D721Med (cell line): ENCODE measurements at places on chromosomes 6 and 20.

GRCh38 chr20:54152227-54153040, 21.4 kb downstream of the CYP24A1 start:
- DNase-seq: no peak

DNA sequence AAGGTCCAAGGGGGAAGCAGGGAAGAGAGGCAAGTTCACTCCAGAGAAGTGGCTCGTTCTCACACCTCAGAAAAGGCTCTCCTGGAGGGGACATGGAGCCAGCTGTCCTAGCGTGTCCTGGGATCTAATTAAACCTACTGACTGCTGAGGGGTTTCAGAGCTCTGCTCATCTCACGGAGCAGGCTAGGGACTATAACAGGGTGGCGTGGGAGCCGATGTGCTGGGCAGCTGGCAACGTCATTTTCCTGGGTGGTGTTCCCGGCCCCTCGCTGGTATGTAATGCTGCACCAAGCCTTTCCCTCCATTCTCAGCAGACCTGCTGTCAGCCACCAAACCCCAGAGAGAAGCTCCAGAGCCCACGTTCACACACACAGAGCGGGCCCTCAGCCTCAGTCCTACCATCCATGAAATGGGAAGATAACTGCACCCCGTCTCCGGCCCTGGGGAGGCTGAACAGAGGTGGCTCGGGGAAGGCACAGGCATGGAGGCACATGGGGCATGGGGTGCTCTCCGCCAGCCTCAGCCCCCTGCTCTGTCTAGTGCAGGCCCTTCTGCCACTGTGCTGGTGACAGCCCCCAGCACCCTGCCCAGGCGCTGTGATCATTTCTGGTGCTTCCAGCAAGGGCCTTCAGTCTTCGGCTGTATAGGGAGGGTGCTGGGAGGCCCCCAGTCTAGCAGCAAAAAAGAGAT, 1.9 kb downstream of the CST7 start:
- DNase-seq: no peak

DNA sequence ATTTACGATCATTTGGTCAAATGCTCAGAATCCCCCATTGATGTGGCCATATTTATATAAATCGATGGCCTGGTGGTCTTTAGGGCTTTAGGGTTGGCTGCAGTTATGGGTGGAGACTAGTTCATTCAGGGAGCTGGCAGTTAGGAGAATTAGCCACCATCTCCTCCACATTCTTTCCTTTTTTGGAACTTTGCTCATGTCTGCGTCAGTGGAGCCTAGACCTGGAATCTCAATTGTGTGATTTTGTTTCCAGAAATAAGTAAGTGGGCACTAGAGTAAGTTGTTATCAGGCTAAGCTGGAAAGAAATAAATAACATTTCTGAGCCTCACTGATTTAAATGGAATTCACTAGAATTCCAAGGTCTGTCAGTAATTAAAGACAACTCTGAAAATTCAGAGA, 29.0 kb upstream of the ELOVL5 start:
- DNase-seq: no peak

DNA sequence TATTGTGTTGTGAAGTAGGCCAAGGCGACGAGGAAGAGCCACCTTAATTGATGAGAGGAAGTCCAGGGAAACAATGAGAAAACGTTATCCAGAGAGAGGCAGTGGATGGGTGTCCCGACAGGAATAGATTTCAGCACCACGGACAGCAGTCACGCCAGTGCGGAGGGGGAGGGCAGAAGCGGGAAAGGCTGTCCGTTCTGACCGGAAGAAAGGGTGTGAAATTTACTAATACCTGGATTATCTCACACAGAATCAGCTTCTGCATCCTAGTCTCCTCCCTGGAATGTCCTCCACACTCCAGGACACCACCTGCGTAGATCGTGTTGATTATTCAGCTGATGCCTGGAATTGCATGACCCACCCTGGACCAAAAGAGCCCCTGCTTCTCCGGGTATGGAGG, 7.4 kb upstream of the BPIFA3 start:
- DNase-seq: no peak

- no peak for DNase-seq
These were observed 291.8 kb downstream of the BMP7 start for GRCh38 chr20:56974499-56975250.

GRCh38 chr6:112227992-112228391, 26.4 kb downstream of the LAMA4 start:
- no peak for DNase-seq

GRCh38 chr6:7726416-7727085, 652 bp downstream of the BMP6 start:
- no peak for DNase-seq

DNA sequence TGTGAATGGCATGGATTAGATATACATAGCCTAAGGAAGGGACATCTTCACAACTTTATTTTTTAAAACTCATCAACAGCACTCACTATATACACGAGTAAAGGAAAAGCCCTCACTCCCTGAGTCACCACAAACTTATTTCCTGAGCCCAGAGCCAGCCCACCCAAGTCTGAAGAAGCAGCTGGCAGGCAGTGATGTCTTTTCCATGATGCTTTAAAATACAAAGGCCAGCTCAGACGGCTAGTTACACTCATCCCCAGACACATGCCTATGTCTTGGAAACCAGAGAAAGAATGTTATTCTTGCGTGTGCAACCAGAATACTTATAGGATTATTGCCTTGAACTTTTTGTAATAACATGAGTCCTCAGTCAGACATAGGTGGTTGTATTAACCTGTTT, 114.4 kb downstream of the ADGRG6 start:
- DNase-seq: no peak

DNA sequence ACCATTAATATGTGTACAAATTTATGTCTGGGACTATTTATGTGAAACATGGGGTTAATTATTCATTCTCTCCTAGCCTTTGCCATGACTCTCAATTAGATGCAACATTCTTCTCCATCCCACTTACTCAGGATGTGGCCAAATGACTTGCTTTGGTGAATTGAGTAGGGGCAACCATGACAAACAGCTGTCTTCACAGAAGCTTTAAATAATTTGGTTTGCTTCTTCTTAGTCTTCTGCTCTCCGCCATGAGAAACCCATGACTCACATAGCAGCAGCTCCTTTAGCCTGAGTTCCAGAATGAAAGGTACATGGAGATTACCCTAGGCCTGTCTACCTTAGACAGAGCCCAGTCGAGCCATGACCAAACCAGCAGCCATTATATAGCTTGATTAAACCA, 74.7 kb downstream of the FRK start:
- no peak for DNase-seq

DNA sequence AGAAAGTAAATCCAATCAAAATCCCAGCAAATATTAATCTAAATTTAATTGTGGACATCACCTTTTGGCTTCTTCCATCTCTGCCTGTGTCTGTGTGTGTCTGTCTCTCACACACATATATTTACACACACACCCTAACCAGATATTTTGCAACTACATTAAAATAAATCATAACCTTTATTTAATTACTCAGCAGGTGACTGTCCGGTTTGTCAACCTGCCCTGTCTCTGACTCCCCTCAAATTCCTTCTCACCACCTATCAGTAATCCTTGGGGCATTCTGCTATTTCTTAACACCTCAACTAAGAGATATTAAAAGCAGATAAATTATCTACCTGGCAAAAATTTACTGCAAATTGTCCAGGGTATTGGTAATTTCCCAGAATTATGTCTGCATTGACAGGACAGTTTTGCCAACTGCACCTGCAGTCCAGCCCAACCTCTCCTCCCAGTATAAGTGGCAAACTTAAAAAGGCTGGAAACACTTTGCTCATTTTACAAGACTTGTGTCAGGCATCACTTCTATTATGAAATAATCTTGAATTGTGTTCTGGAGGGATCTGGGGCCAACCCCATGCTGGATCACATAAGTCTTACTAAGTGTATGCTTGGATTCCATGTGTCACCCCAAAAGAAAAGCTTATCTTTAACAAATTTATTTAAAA, 216.1 kb downstream of the GMDS start:
- no peak for DNase-seq

GRCh38 chr6:138769102-138769676, 4.4 kb upstream of the CCDC28A start:
- DNase-seq: no peak

DNA sequence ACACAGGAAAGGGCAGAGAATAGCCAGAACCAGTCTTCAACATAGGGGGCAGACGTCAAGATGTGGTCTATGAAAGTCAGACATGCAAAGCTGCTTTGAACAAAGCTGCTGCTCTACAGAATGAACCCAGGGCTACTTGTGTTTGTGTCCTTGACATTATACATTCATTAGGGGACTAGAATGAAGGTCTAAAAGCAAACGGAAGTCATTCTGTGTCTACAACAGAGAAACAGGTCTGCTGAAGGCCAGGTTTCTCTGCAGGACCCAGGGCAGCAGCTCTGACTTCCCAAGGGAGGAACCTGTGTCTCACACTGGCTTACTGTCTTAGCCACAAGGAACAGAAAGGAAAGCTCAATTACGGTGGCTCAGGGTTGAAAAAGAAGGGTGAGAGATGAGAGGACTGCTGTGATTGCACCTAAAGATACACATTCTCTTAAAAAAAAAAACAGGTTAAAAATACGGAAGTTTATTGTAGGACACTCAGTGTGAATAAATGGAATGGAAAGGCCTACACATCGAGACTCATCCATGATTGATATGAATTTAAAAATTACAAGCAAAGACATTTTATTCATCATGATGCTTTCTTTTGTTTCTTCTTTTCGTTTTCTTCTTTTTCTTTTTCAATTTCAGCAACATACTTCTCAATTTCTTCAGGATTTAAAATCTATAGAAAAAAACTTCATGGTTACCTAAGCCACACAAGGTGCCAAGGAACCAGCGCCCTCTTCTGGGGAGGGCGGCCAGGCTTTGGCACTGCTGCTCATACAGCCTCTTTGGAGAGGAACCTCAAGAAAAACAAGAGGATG, 6.7 kb downstream of the PSMA7 start:
- DNase-seq: peak; percentile 62

GRCh38 chr6:34343806-34344205, 48.7 kb downstream of the NUDT3 start:
- DNase-seq: no peak

DNA sequence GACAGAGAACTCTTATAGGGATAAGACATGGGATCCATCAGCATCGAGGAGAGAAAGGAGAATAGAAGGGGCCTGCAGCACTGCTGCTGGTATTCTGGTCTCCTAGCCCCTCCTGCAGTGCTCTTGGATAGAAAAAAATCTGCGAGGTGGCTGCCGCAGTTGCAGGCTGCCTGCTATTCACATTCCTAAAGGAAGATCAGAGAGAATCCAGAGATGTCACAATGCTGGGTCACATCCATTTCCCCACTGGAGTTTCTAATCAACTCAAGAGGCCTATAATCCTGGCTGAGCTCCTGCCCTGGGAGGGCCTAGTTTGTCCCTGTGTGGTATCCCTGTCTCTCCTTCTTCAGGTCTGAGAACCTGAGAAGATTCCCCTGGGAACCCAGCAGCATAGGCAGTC, 357.8 kb downstream of the MAFB start:
- no peak for DNase-seq

DNA sequence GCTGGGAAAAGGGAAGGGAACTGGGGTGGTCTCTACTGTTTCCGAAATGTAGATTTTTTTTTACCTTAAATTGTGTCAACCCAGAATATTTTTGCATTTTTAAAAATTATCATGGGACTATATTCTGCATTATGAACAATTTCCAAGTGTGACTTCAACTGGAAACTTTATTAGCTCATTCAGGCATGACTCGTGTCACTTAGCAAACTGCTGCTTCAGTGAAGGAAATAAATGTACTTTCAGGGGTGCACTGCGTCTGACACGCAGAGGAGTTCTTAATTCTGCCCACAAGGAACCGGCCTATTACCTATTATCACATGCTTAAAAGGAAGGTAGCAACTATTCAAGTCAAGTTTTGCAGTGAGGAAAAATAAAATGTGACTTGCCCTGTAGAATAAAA, 291.3 kb upstream of the PRDM1 start:
- no peak for DNase-seq

DNA sequence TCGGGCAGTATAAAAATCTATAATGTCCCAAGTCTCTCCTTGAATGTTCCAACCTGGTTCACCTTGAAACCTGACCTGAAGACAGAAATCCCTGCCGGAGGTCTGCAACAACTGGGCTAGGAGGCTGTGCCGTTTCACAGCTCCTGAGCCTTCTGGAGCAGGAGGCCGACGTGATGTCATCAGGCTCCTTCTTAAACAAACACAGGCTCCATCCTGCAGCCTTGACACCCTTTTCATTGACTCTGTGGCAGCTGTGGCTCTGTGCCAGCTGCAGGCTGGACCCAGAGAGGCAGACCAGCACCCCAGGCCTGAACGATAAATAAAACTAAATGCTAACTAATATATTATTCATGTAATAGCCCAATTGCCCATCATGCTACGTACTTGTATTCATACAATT, 483.9 kb downstream of the CD83 start:
- DNase-seq: no peak

DNA sequence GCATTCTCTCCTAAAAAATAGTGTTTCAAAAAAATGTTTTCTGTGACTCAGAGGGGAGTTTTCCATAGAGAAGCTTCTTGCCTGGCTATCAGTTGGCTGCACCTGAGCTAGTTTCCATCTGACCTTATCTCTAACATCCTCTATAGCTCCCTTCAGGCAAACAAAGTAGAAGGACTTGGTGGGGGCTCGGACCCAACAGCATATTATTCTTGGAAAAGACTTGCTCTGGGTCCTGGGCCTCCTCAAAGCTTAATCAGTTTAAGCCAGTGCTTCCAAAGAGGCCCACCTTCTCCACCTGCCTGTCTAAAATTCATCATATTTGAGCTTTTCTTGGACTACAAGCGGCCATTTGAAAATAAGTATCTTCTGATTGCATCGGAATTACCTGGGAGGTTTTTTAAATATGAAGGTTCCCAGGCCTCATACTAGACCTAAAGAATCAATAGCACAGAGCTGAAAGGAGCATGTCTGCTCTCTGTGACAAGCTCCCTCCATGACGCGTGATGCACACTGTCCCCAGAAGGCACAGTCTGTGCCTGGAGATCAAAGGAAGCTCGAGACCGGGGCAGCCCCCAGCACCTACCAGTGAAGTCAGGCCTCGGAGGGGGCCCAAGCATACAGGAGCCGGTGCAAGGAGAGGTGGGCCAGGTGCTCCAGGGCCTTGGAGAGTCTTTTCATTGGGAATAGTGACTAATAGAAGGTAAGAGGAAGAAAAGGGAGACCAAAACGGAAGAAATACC, 80.6 kb upstream of the HIVEP1 start:
- no peak for DNase-seq

GRCh38 chr6:77095936-77096627, 367.2 kb downstream of the HTR1B start:
- no peak for DNase-seq

DNA sequence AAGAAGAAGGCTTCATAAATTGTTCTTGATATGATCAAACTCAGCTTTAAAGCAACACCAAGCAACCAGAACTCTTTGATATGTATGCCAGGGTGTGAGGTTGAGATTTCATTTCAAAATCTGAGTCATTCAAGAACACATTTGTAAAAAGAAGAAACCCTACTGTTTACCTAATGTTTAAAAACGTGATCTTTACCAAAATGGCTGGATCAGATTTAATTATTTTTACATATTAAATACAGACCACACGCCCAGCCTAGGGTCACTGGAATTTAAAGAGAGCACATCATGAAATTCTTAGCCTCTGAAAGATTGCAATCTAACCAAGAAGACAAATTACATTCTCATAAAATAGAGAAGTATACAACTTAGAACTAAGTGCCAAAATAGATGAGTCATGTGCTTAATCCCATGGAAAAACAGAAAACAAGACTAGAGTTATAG, 206.8 kb upstream of the SMLR1 start:
- no peak for DNase-seq

GRCh38 chr6:14975471-14975817, 270.4 kb upstream of the JARID2 start:
- DNase-seq: no peak
